ENCODE measurements at places on chromosomes 16 and 17. TPM values are rescaled to one million over a fixed set of nuclear protein-coding genes. Genes with fewer than 3 reads are reported as not detected.

DNA sequence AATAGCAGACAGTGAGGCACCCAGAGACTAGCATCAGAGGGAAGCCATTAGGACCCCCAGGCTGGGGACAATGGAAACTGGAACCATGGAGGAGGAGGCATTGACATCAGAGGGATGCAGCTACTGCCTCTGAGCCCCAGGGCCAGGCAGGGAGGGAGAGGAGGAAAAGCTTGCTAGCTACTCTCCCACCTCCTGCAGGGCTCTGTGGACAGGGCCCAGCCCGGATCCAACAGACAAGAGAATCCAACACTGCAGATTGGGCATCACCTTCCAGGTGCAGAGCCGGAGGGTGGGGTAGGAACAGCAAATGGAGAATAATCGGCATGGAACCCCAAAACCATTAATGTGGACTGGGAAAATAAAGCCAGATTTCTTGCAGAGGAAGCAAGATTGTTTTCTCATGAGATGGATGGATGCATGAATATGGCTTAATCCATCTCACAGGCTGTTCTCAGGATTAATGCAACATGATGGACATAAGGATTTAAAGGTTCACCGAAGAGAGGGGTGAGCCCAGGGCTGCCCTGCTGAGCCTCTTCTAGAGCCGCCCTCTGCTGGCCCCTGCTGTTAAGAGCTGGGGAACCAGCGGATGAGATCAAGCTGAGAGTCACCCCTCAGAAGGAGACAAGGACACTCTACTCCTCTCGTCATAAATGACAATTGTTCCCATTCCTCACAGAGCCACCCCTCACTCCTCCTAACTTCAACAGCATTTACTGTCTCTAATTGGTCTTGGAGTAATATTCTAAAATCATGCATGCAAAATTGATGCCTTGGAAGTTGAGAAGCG is 48.8 kb downstream of the DNAH3 start:
- DNase-seq: no peak

GRCh38 chr16:47712276-47713224 is 251.4 kb downstream of the PHKB start:
- peak; percentile 44 for DNase-seq

- no peak for DNase-seq
Measured at GRCh38 chr17:30351735-30352134, 17.9 kb upstream of the TMIGD1 start.

GRCh38 chr16:11561454-11561805 is 25.3 kb downstream of the LITAF start:
- no peak for DNase-seq

- peak; percentile 55 for DNase-seq
Measured at GRCh38 chr16:84308120-84308519, 13.4 kb downstream of the WFDC1 start.

GRCh38 chr17:69552986-69553667 is 138.6 kb downstream of the MAP2K6 start:
- DNase-seq: no peak

GRCh38 chr17:28426081-28426519 is 20.1 kb upstream of the SLC46A1 start:
- DNase-seq: no peak

DNA sequence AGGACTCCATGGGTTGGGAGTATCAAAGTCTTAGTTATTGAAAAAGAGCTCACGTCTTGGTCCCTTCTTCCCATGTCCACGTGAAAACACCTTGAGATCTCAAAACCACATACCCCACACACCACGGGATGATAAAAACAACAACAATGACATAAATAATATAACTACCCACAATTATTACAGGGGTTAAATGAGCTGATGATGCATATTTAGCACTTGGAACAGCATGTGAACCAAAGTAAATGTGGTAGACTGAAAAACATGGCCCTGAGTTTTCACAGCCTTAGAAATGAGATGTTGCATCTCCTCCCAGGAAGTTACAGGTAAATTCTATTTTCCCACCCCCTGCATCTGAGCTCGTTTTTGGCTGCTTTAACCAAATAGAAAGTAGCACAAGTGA is 208.9 kb downstream of the C16orf95 start:
- no peak for DNase-seq

GRCh38 chr17:57521606-57522005 is 223.5 kb downstream of the CCDC182 start:
- no peak for DNase-seq

DNA sequence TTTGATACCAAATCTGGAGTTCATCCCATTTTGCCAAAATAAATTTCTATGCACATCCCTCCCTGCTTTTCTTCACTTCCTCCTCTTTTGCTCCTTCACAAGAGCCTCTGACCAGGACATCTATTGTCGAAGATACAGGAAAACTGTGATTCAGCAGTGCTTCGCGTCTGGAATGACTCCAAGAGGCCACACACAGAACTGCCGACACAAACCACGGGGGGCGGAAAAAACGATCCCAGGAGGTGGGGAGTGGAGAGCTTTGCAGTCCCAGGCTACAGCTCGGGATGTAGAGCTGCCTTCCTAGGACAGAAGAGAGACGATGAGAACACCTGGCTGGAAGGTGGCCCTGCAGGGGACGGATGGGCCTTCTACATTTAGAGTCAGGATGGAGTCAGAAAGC is 102.8 kb downstream of the XYLT1 start:
- DNase-seq: no peak

GRCh38 chr16:4869147-4869805 is 22.0 kb downstream of the UBN1 start:
- DNase-seq: no peak

DNA sequence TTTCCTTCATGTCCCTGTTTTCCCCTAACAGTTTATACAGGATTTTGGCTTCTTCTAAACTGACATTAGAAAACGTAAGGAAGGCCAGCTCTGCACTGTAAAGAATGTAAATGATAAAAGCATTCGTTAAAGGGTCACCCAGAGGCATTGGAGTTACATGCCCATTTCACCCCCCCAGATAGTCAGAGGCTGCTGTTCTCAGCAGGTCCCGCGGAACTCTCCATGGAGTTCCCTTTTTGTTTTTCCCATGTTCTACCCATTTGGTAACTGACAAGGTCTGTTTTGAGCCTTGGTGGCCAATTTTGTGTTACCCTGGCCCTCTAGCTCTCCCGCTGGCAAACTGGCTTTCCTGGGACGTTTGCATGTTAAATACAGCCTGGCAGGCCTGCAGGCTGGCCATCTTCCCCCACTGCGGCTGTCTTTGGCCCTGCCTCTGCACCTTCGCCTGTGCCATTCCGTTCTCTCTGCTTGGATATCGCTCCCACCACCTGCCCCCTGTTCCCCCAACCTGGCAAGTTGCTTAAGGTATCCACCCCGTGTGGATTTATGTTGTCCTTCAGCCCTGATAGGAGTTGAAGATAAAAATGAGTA is 49.7 kb downstream of the EPN2 start:
- no peak for DNase-seq

DNA sequence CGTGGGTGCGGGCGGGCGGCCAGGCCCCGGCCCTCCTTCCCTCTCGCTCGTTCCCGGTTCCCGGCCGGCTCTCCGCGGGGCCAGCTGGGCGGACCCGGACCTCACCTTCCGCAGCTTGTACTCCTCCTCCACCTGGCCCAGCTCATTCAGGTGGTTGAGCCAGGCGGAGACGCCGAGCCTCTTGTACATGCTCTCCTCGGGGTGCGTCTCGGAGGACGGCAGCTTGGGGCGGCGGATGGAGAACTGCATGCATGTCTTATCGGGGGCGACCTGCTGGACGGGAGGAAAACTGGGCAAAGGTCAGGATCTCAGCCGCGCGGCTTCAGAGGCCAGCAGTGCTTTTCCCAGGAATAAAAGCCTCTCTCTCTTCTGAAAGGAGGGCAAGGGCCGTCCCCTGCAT is 85.4 kb downstream of the TBC1D16 start:
- DNase-seq: peak; percentile 42

GRCh38 chr17:76271669-76272540 is 6.8 kb downstream of the UBALD2 start:
- DNase-seq: peak; percentile 55

DNA sequence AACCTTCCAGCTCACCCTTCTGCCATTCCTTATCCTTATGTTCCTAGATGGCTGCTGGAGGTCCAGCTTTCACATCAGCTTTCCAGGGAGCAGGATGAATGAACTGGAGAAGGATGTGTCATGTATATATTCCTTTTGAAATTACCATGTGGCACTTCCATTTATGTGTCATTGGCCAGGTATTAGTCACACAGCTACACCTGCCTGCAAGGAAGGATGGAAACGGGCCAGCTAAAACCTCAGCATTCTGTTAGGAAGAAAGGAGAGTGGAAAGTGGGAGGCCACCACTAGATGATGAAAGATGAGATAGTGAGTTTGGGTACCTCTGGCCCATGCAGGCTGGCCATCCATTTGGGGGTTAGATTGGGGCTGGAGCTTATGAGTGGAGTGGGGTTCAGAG is 67.5 kb downstream of the KSR1 start:
- DNase-seq: no peak

- DNase-seq: no peak
Measured at GRCh38 chr17:50832267-50832863, 3.0 kb upstream of the WFIKKN2 start.

- DNase-seq: no peak
Measured at GRCh38 chr17:79183293-79184158, 108.9 kb downstream of the ENGASE start.

GRCh38 chr17:45405250-45406086 is 27.2 kb downstream of the ARHGAP27 start:
- DNase-seq: peak; percentile 56

DNA sequence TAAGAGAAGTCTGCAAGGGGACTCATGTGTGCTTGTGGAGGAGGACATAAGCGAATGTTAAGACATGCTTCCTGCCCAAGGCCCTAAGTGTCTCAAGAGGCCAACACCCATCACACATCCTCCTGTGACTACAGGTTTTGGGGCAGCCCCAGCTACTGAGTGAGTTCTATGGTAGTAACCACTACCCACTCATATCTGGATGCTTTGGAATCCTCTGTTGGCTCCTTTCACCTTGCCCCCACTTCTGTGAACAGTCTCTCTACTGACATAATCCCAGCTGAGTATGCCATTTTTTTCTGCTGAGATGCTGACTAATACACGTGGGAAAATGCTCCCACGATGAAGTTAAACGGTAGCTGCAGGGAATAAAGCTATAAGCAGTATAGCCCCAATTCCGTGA is 153.5 kb downstream of the VPS53 start:
- DNase-seq: no peak

- no peak for DNase-seq
Measured at GRCh38 chr17:79843474-79843815, 4.2 kb upstream of the CBX4 start.

- no peak for DNase-seq
Measured at GRCh38 chr16:56041556-56042140, 149.6 kb upstream of the GNAO1 start.

DNA sequence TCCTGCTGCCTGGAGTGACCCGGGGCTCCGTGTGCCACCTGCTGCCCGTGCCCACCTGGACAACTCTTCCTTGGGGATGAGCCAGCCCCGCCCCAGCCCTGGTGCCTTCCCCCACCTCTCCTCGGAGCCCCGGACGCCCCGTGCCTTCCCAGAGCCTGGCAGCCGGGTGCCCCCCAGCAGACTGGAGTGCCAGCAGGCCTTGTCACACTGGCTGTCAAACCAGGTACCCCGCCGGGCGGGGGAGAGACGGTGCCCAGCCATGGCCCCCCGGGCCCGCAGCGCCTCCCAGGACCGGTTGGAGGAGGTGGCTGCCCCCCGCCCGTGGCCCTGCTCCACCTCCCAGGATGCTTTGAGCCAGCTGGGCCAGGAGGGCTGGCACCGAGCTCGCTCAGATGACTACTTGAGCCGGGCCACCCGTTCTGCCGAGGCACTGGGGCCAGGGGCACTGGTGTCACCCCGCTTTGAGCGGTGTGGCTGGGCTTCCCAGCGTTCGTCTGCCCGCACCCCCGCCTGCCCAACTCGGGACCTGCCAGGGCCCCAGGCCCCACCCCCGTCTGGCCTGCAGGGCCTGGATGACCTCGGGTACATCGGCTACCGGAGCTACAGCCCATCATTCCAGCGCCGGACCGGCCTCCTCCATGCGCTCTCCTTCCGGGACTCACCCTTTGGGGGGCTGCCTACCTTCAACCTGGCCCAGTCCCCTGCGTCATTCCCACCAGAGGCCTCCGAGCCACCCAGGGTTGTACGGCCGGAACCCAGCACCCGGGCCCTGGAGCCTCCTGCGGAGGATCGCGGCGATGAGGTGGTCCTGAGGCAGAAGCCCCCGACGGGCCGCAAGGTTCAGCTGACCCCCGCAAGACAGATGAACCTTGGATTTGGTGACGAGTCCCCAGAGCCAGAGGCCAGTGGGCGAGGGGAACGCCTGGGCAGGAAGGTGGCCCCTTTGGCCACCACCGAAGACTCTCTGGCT is 38.4 kb downstream of the ARHGAP23 start:
- DNase-seq: no peak

DNA sequence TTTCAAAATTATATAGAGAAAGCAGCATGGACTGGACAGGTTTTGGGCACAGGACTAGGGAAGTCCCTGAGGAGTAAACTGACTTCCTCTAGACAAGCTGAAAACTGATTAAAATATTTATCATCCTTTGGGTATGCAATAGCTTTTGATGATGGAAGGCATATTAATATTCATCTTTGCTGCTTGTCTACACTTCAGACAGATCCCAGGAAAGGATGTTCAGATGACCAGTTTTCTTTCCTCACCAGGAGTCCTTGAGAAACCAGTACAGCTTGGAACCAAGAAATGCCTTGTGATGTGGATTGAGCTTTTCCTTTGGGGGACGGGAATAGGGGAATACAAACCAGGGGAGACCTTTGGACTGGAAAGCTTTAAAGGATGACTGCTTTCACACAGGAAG is 195.5 kb downstream of the FTO start:
- DNase-seq: no peak

DNA sequence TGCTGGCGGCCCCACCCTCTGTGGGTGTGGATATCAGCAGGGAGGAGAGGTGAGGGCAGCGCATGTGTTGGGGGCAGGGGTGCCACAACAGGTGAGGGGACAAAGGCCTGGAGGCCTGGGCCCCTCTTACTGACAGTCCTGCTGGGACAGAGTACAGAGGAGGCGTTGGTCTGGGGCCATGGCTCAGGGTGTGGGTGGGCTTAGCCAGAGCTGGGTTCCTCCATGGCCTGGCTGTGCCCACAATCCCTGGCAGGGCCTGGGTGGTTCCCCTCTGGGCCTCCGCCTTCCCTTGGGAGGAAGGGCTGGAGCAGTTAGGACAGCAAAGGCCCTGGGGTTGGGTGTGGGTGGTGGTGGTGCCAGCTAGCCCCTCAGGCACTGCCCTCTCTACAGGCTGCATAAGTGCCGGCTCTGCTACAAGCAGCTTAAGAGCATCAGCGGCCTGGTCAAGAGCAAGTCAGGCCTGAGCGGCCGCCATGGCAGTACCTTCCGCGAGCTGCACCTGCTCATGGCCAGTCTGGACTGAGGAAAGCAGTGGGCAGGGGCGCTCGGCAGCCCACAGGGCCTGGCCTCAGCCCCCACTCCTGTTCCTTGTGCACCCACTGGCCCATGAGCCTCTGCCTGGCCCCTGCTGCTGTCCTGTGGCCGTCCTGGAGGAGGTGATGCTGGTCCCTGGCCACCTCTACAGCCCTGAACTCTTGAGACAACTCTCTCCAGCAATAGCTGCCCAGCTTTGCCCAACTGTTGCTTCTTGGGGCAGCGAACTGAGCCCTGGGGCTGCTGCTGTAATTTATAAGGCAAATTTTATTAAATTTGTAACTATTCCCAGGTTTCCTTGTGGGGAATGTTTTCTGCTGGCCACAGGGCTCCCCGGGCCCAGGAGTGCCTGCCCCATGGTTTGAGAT is 21.1 kb downstream of the KATNB1 start:
- DNase-seq: peak; percentile 43

GRCh38 chr17:57516290-57517230 is 228.5 kb downstream of the CCDC182 start:
- no peak for DNase-seq

Gene TNFRSF13B
- total RNA-seq: 0.27 TPM

Gene NLGN2
- total RNA-seq: 9.5 TPM

Gene KRT28
- total RNA-seq: not detected

Gene NUDT16L1
- total RNA-seq: 27.3 TPM

Gene SDK2
- 1.4 TPM for total RNA-seq

Gene CCDC102A
- total RNA-seq: 12.8 TPM

Gene PRSS36
- 6.6 TPM for total RNA-seq

Data from lower lobe of right lung (tissue), 2 donors.